ENCODE measurements at places on chromosomes 2 and 18. TPM values are rescaled to one million over a fixed set of nuclear protein-coding genes. Genes with fewer than 3 reads are reported as not detected.

- H3K36me3 ChIP-seq, result peaks cover 64% of the 10 kb centered on the region
- no peak for DNase-seq
- no peaks in the 10 kb centered on the region for H3K27me3 ChIP-seq
These were observed 22.5 kb downstream of the MOB4 start for GRCh38 chr2:197538412-197538811.

DNA sequence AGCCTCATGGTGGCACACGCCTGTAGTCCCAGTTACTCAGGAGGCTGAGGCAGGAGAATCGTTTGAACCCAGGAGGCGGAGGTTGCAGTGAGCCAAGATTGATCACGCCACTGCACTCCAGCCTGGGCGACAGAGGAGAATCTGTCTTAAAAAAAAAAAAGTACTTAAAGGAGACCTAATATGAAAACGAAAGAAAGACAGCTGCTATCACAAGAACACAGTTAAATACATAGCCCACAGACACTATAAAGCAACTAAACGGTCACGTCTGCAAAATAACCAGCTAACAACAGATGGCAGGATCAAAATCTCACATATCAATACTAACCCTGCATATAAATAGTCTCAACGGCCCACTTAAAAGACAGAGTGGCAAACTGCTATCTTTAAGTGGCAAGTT, 43.9 kb upstream of the TACR1 start:
- H3K27me3 ChIP-seq, result no peaks in the 10 kb centered on the region
- no peak overlapping the region for H3K27ac ChIP-seq
- no peak overlapping the region for H3K4me3 ChIP-seq

- no peaks in the 10 kb centered on the region for H3K27me3 ChIP-seq
- no peaks in the 10 kb centered on the region for H3K4me1 ChIP-seq
- H3K36me3 ChIP-seq, result no peaks in the 10 kb centered on the region
- no peak for DNase-seq
- H3K4me3 ChIP-seq, result no peak overlapping the region
These were observed 157.7 kb upstream of the SERPINE2 start for GRCh38 chr2:224196810-224197209.

KCNJ3 gene
- total RNA-seq, result not detected

TAF1B gene
- 19.5 TPM for total RNA-seq

- no peak overlapping the region for H3K27ac ChIP-seq
- no peak overlapping the region for H3K4me3 ChIP-seq
- DNase-seq, result peak; percentile 78
These were observed 7.7 kb upstream of the YWHAQ start for GRCh38 chr2:9638532-9638931.

DNA sequence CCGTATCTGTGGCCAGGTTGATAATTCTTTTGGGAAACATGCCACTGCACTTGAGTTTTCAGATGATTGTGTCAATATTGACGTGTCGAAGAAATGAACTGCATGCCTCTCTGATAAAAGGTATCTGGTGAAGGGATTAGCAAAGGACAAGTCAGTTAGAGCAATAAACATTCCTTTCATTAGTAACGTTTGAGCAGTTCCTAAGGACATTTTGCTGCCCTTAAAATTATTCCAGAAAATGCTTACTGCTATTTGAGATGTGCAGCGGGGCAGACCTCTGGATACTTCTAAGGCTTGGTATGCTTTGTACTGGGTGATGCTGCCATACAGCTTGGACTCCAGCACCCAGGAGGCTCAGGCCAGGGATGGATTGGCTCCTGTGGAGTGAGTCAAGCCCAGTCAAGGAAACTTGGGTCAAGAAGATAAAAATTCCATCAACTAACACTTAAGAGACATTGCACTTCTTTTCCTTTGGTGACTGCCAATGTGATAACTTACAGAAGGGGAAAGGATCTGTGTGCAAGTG, 166.7 kb downstream of the FHOD3 start:
- no peaks in the 10 kb centered on the region for H3K36me3 ChIP-seq
- H3K27me3 ChIP-seq, result no peaks in the 10 kb centered on the region
- H3K27ac ChIP-seq, result no peak overlapping the region
- no peak overlapping the region for H3K4me3 ChIP-seq
- no peaks in the 10 kb centered on the region for H3K4me1 ChIP-seq

PIEZO2 gene
- total RNA-seq, result 20.4 TPM

CAVIN2 gene
- total RNA-seq, result 185 TPM

Measured in upper lobe of right lung (tissue), 1 donor.